Ovary (tissue), 10 donors: ENCODE measurements at places on chromosomes 4 and X. TPM values are rescaled to one million over a fixed set of nuclear protein-coding genes. Genes with fewer than 3 reads are reported as not detected.

Gene PNMA5
- total RNA-seq, result not detected

Gene PITX2
- not detected for total RNA-seq

DNA sequence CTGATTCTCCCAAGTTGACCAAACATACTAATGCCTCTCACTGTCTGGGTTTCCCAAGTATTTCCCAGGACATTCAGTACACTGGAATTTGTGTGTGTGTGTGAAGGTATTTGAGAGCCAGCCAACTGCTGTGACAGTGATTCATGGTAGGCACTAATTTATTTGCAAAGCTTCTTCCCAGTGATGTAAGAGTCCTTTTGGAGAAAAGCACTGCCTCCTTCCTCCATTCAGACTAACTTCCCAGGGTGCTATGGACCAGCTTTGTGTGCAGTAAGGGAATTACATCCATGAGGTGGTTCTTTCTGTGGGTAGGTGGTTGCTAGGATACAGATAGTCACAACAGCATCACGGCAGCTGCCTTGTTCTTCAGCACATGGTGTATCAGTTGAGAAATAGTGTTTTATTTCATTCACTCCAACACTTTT is 8.7 kb downstream of the EGF start:
- no peak for DNase-seq

- DNase-seq, result no peak
Measured at GRCh38 chrX:139862208-139862607, 70.6 kb downstream of the ATP11C start.

Gene CXCL5
- total RNA-seq, result 0.34 TPM

Gene BEX4
- total RNA-seq, result 52.9 TPM

DNA sequence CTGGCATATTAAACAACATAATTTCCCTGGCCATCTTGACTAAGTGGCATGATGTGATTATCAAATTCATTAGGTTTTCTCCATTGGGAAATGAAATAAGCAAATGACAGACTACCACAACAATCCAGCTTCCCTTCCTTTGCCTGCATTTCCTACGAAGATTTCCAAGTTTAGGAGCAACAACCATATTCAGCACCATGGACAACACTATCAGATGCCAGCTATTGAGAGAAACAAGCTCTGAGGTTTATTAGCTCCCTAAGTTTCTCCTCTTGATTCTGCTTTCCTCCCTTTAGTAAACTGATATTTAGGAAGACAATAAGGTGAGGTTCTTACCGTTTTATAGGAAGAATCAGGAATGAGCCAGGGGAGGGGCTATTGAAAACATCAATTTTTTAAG is 36.2 kb downstream of the DCX start:
- DNase-seq, result no peak

GRCh38 chrX:119503484-119503861 is 35.2 kb downstream of the SLC25A5 start:
- DNase-seq, result no peak

- no peak for DNase-seq
Measured at GRCh38 chr4:184887333-184887732, 61.6 kb upstream of the ACSL1 start.

Gene GPM6B
- 1.1 TPM for total RNA-seq

Gene ATG4A
- 5.2 TPM for total RNA-seq

DNA sequence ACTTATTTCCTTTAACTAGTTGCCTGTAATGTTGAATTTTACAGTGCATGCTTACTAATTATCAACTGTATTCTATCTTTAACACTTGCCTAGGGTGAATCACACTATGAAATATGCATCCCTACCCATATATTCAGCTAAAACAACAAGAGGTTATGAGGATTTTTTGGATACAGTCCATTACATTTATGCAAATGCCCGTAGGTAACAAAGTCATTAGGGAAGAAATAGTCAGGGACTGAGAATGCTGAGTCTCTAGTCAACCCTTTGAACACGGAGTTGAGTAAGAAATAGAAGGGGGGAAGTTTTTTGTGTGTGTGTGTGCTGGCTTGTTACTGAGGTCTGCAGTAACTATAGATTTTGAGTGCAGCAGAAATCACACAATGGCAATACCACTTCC is 26.1 kb upstream of the CBLL2 start:
- no peak for DNase-seq

Gene POU3F4
- not detected for total RNA-seq

- peak; percentile 78 for DNase-seq
Measured at GRCh38 chrX:150362599-150363481, at the start of gene MAMLD1. Gene MAMLD1 (plus strand): TSS chrX:150363317. CDS start chrX:150445517, 82,200 bp downstream.

DNA sequence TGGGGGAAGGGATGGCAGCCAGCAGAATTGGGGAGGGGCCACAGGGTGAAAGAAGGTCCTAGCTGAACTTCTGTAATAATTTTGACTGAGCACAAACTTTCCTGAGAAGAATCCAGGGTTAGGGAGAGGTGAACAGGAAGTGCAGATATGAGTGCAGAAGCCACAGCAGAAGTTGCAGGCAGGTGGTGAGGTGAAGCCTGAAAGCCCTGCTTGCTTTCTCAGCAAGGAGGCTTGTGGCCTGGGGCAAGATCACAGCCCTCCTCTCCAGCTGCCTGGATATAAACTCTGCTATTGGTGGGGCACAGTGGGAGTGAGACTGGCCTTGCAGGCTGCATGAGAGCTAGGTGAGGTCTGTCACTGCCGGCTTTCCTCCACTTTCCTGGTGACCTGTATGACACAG is 44.1 kb upstream of the UPRT start:
- DNase-seq, result no peak
